HEK293T (cell line): ENCODE measurements at places on chromosomes 6 and 20.
A peak's percentile ranks its signal among the peaks of the same experiment; 100 is the strongest.

GRCh38 chr20:62202083-62202395 lies 18.0 kb downstream of the HRH3 start:
- DNase-seq = no peak

DNA sequence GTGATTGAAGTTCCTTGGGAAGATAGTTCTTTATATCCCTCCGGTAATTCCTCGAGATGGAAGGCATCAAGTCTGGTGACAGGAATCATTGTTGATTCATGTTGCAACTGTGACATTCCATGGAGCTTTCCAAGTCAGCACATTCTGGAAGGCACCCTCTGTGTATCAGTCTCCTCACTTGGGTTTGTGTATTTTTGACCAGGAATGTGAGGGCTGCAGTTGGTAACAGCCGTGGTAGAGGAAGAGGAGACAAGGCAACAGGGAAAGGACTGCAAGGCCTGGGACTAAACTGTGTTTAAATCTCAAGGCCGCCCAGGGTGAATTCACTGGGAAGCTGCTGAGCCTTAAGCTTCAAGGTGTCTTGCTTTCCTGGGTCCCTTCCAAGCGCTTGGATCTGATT lies 99.0 kb downstream of the CLIC5 start:
- no peak for DNase-seq

GRCh38 chr6:4129446-4129845 lies 5.9 kb downstream of the ECI2 start:
- DNase-seq = no peak

DNA sequence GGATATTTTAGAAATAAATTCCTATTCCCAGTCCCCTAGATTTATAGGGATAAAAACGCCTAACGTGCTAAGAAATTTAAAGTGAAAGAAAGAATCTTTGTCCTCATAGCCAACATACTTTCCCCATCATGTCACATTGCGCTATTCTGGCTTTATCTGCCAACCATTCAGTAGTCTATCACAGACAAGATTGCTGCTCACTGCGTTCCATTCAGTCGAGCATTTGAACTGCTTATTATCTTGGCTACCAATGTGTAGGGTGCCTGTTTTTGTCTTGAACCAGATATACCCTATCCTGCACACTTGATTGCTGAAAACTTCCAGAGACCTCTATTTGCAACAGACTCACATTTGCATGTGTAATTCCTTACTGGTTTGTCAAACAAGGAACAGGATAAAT lies 751.5 kb downstream of the EPHA7 start:
- DNase-seq = no peak

GRCh38 chr6:72267470-72267869 lies 354.4 kb upstream of the KCNQ5 start:
- no peak for DNase-seq

GRCh38 chr20:53298911-53299310 lies 294.7 kb downstream of the ZNF217 start:
- no peak for DNase-seq

- DNase-seq = no peak
These were observed 108.2 kb downstream of the SASH1 start for GRCh38 chr6:148450866-148451265.

- no peak for DNase-seq
These were observed 18.1 kb upstream of the ASCC3 start for GRCh38 chr6:100899202-100899601.

DNA sequence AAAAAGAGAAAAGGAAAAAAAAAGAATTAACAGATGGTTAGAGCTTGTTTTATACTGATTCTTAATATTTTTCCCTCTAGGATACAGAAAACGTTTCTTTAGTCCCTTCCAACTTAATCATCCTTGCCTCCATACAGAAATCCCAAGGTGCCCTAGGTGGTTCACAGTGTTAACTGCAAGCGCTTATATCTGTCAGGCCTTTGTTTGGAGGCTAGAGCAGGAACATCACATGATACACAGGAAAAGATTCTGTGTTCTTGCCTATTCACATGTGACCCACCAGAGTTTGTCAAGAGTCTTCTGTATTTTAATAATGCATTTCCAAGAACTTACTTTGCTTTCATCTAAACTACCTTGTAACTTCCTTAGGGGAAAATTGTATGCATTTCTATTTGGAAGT lies 31.3 kb downstream of the ANKRD6 start:
- DNase-seq = no peak

DNA sequence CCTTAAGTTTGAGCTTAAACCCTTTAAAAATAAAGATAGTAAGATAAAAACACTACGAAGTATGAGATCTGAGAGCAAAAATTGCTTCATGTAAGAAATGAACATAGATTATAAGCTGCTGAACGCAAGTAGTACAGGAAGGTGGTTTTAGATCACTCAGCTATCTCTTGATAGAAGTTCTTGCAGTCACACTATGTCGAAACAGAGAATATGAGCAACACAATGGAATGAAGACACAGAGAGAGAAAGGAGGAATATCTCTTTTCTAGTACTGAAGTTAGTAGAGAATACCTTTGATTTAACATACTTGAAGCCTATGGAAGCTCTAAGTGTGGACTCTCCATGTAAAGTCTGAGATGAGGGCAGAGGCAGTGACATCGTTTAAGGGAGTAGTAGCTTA lies 162.7 kb downstream of the CDK19 start:
- no peak for DNase-seq

GRCh38 chr6:156587751-156588301 lies 189.4 kb upstream of the ARID1B start:
- DNase-seq = no peak

GRCh38 chr6:96520171-96521115 lies 1.2 kb upstream of the UFL1 start:
- no peak for DNase-seq

- DNase-seq = no peak
These were observed 92.9 kb upstream of the SHLD1 start for GRCh38 chr20:5657190-5657875.

DNA sequence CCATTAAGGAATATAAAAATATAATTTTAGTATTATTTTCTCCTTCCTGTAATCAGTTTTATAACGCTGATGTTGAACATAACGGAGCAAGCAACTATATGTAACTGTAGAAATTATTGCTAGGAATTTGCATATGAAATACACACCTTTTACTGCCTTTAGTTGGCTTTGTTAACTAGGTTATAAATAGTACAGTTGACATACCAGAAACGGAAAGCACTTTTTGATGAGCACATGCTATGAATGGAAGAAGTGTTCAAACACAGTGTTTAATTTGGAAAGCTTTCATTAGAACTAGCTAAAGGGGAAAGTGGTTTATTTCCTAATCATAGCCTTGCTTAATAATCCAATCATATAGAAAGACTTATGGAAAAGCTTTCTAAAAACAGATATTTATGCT lies 25.3 kb upstream of the BEND3 start:
- DNase-seq = no peak

- DNase-seq = no peak
These were observed 262.0 kb downstream of the BMP7 start for GRCh38 chr20:57004416-57004815.

GRCh38 chr6:13428583-13429405 lies 58.6 kb downstream of the GFOD1 start:
- no peak for DNase-seq

- no peak for DNase-seq
These were observed 190.4 kb upstream of the JAG1 start for GRCh38 chr20:10864076-10864672.

GRCh38 chr20:45450097-45450818 lies 19.3 kb upstream of the WFDC2 start:
- peak; percentile 52 for DNase-seq

DNA sequence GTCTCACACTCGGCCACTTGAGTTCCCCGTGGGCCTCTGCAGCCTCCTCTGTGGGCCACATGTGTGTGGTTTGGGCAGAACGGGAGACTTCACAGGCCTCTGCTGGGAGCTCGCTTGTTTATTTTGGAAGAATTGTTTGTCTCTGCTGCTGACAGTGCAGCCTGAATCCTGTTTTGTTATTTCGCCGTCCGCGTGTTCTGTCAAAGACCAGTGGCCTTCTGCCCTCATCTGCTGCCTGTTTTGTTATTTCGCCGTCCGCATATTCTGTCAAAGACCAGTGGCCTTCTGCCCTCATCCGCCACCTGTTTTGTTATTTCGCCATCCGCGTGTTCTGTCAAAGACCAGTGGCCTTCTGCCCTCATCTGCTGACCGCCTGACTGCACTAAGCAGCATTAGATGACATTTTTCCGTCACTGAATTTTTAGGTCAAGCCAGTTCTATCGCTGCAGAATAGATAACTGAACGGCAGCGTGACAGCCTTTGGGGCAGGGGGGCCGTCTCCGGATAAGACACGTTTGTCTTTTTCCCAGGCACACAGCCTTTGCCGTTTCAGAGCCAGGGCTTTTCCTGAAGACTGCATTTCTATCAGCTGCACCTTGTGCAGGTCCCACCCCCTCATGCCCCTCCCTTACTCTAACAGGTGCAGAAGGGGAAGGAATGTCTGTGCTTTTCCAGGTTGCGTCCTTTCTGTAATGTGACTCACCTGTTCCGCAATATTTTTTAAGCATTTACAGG lies 158.5 kb upstream of the AFDN start:
- DNase-seq = no peak

- DNase-seq = no peak
These were observed 29.3 kb upstream of the OVOL2 start for GRCh38 chr20:18087054-18087453.

GRCh38 chr6:44010411-44011349 lies 116.6 kb downstream of the MRPL14 start:
- DNase-seq = no peak

DNA sequence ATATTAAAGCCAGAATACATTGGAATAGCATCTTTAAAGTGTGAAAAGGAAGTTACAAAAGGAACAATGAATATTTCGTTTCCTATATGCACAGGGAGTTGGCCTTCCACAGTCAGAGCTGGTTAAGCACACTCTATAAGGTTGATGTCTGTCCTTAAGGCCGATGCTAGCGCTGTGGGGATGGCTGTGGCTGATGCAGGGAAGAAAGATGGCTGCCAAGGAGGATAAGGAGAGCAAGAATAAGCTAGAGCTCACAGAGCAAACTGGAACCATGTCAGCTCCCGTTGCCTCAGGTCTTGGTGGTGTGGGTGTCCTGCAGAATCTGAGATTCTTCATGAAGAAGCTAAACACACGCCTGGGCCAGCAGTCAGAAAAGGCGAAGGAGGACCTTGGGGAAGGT lies 20.8 kb upstream of the STX11 start:
- no peak for DNase-seq

GRCh38 chr6:1409774-1410465 lies 20.5 kb downstream of the FOXF2 start:
- no peak for DNase-seq

DNA sequence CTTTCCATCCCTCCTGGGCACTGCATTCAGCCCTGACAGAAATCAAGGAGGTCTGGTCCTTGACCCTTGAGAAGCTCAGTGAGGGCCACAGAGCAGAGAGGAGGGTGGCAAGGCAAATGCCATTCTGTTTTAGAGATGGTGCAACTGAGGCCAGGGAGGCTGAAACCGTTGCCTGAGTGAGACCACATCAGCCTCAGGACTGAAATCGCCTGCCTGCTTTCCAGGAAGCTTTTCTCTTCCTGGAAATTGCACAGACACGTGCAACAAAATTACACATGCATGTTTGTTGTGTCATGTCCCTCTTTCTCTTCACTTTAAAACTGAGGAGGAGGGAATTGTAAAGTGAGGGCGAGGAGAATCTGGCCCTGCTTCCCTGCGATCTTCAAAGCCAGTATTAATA lies 113.7 kb upstream of the PDE10A start:
- DNase-seq = no peak

DNA sequence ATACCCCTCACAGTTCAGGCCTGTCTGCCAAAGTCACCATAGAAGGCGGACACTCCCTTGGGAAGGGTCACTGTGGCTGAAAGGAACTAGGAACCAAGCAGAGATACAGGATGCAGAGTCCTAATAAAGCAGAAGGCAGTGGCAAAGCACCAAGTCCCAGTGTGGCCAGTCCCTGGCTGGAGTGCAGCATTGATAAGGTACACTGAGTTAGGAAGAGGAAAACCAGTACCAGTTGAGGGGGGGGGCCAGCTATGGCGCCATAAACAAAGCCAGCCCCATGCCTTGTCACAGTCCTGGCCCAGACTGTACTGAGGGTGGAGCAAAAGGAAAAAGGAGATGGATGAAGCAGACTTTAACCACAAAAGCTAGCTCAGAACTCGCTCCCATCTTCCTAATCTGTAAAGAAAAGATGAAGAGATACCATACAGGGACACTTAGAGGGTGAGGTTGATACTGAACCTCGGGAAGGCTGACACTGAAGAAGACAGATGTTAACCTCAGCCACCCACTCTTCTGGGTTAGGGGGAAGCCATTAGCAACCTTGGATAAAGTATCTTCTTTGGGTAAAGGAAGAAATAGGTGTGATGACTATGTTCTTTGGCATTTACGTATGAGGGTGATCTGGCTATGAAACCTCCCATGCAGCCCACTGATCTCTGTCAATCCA lies 7.8 kb downstream of the ABHD12 start:
- no peak for DNase-seq

- DNase-seq = peak; percentile 79
These were observed 54.9 kb downstream of the TAF4 start for GRCh38 chr20:62010551-62011402.

DNA sequence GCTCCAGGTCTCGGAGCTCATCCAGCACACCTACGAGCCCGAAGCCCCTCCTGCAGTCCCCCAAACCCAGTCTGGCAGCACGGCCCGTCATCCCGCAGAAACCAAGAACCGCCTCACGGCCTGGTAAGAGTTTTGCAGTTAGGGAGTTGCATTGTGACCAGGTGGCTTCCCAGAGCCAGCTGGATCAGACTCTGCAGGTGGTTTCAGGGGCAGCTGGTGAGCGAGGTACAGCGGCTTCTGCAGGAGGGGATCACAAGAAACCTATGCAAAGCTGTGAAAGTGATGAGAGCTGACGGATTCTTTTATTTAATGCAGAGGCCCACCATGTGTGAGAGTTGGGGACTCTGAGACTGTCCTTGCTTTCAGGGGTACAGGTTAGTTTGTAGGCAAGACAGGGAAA lies 45.9 kb upstream of the SCGN start:
- no peak for DNase-seq

DNA sequence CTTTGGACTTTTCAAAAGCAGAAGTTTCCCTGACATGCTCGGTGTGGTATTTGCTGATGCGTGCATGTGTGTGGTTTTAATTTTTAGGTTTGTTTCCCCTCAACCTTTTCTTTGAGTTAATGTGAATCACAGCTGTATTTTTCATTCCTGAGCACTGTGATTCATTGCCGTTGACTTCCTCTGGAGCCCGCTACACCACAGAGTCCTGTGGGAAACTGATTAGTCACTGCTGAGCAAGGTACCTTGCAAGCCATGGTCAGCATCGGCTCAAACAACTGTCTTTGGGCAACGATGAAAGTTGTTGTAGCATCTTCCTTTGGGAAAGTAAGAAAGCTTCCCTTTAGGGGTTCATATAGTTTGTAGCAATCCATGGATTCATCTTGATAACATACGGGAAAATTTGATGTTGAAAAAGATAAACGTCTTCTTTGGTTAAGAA lies 57.5 kb downstream of the RIN2 start:
- DNase-seq = no peak

- DNase-seq = peak; percentile 83
These were observed 176.7 kb downstream of the BMP7 start for GRCh38 chr20:57089699-57090144.

GRCh38 chr20:36261389-36262105 lies 25.3 kb downstream of the AAR2 start:
- DNase-seq = no peak

GRCh38 chr6:139568151-139568955 lies 193.9 kb upstream of the CITED2 start:
- DNase-seq = no peak
